MCF 10A (cell line): ENCODE measurements at places on chromosomes 5 and 9. TPM values are rescaled to one million over a fixed set of nuclear protein-coding genes. Genes with fewer than 3 reads are reported as not detected.

GRCh38 chr5:102049517-102049916 lies 246.6 kb downstream of the SLCO4C1 start:
- H3K4me1 ChIP-seq, result no peaks in the 10 kb centered on the region
- H3K27me3 ChIP-seq, result no peaks in the 10 kb centered on the region
- H3K4me3 ChIP-seq, result no peak overlapping the region
- no peak overlapping the region for H3K27ac ChIP-seq
- H3K36me3 ChIP-seq, result no peaks in the 10 kb centered on the region
- peak; percentile 30 for DNase-seq

DNA sequence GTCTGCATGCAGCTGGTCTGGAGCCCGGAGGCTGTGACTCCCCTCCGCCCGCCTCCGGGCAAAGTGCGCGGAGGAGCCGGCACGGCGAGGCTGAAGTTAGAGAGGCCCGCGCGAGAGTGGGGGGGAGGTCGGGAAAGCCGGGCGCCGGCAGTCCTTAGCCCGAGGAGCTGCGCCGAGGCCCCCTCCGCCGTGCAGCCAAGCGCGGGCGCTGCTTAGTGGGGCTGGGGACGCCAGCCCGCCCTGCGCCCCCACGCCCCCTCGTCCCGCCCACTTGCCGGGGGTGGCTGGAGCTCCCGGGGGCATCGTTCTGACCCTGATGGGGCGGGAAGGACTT lies 403 bp downstream of the NINJ1 start:
- no peak for DNase-seq
- H3K27ac ChIP-seq, result peak overlapping the region; percentile 77
- peak overlapping the region; percentile 78 for H3K4me3 ChIP-seq
- H3K36me3 ChIP-seq, result peaks cover 25% of the 10 kb centered on the region
- no peaks in the 10 kb centered on the region for H3K27me3 ChIP-seq

- H3K27ac ChIP-seq, result peak overlapping the region; percentile 73
- no peaks in the 10 kb centered on the region for H3K27me3 ChIP-seq
- no peaks in the 10 kb centered on the region for H3K36me3 ChIP-seq
- peaks cover 25% of the 10 kb centered on the region for H3K4me1 ChIP-seq
- peak; percentile 70 for DNase-seq
These were observed 439.9 kb downstream of the GADD45G start for GRCh38 chr9:90044710-90045151.

- peaks cover 62% of the 10 kb centered on the region for H3K27me3 ChIP-seq
- H3K4me3 ChIP-seq, result no peak overlapping the region
- no peak overlapping the region for H3K27ac ChIP-seq
- H3K4me1 ChIP-seq, result no peaks in the 10 kb centered on the region
- no peak for DNase-seq
These were observed 595.2 kb upstream of the ARRDC3 start for GRCh38 chr5:91978221-91978882.

DNA sequence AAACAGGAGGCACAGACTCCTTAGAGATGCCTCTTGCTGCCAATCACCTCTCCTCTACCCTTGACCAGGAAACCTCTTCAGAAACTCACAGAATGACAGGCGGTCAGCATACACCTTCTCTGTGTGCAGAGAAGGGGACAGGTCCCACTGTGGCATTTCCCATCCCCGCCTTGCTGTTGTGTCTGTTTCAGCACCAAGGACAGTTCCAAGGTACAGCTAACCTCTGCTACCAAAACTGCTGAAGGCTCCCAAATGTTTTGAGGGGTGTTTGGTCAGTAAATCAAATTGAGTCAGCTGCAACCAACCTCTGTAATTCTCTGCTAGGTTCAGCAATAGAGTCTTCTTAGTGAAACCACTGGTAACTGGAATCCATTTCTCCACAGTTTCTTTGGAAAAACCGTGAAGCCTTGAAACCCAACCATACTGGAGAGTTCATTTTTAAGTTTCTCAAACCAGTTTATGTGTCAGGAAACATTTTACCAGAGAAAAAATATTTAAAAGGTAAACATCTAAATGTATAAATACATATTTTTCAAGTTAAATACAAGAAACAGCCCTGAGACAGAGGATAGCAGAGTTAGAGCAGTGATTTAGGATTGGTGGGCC lies 122.0 kb downstream of the DRD1 start:
- no peaks in the 10 kb centered on the region for H3K4me1 ChIP-seq
- peaks cover 5% of the 10 kb centered on the region for H3K27me3 ChIP-seq
- DNase-seq, result peak; percentile 77
- H3K4me3 ChIP-seq, result no peak overlapping the region
- no peaks in the 10 kb centered on the region for H3K36me3 ChIP-seq

- H3K4me1 ChIP-seq, result peaks cover 8% of the 10 kb centered on the region
- peak; percentile 94 for DNase-seq
- H3K27me3 ChIP-seq, result no peaks in the 10 kb centered on the region
- peak within 1 kb of the TSS; percentile 92 for H3K27ac ChIP-seq
- no peak within 1 kb of the TSS for H3K4me3 ChIP-seq
These were observed at the start of gene ADAMTS6 for GRCh38 chr5:65481635-65482295. TSS of gene ADAMTS6 (minus strand) at chr5:65481920. CDS start at chr5:65473673, 8,247 bp downstream.

- peaks cover 10% of the 10 kb centered on the region for H3K27me3 ChIP-seq
- H3K4me1 ChIP-seq, result peaks cover 5% of the 10 kb centered on the region
- no peak for DNase-seq
These were observed 76.4 kb downstream of the NTNG2 start for GRCh38 chr9:132238026-132238972.

- H3K27ac ChIP-seq, result no peak overlapping the region
- H3K4me3 ChIP-seq, result no peak overlapping the region
- H3K4me1 ChIP-seq, result peaks cover 17% of the 10 kb centered on the region
- H3K27me3 ChIP-seq, result no peaks in the 10 kb centered on the region
- DNase-seq, result no peak
These were observed 370.0 kb downstream of the PSAT1 start for GRCh38 chr9:78666818-78667414.

- no peak for DNase-seq
- H3K4me3 ChIP-seq, result no peak overlapping the region
- no peak overlapping the region for H3K27ac ChIP-seq
- H3K4me1 ChIP-seq, result no peaks in the 10 kb centered on the region
- no peaks in the 10 kb centered on the region for H3K27me3 ChIP-seq
- peaks cover 38% of the 10 kb centered on the region for H3K36me3 ChIP-seq
These were observed 28.5 kb downstream of the FUBP3 start for GRCh38 chr9:130607640-130608420.

GRCh38 chr9:125360601-125361000 lies 99.0 kb downstream of the GAPVD1 start:
- H3K4me3 ChIP-seq, result no peak overlapping the region
- no peaks in the 10 kb centered on the region for H3K27me3 ChIP-seq
- H3K27ac ChIP-seq, result no peak overlapping the region

GRCh38 chr5:7391814-7392692 lies 3.9 kb upstream of the ADCY2 start:
- peaks cover 3% of the 10 kb centered on the region for H3K27me3 ChIP-seq
- DNase-seq, result peak; percentile 5
- H3K27ac ChIP-seq, result no peak overlapping the region

GRCh38 chr5:115854139-115854538 lies 12.4 kb downstream of the AP3S1 start:
- peaks cover 35% of the 10 kb centered on the region for H3K4me1 ChIP-seq
- H3K4me3 ChIP-seq, result no peak overlapping the region
- DNase-seq, result no peak
- no peaks in the 10 kb centered on the region for H3K27me3 ChIP-seq
- no peaks in the 10 kb centered on the region for H3K36me3 ChIP-seq

GRCh38 chr5:151198861-151199260 lies 25.0 kb downstream of the CCDC69 start:
- H3K4me1 ChIP-seq, result peaks cover 38% of the 10 kb centered on the region
- H3K27ac ChIP-seq, result no peak overlapping the region
- peaks cover 15% of the 10 kb centered on the region for H3K36me3 ChIP-seq
- DNase-seq, result no peak
- no peak overlapping the region for H3K4me3 ChIP-seq
- H3K27me3 ChIP-seq, result no peaks in the 10 kb centered on the region

GRCh38 chr5:16505140-16505891 lies 39.7 kb upstream of the ZNF622 start:
- no peak for DNase-seq
- no peaks in the 10 kb centered on the region for H3K27me3 ChIP-seq
- H3K36me3 ChIP-seq, result no peaks in the 10 kb centered on the region
- peaks cover 23% of the 10 kb centered on the region for H3K4me1 ChIP-seq
- H3K27ac ChIP-seq, result no peak overlapping the region

GRCh38 chr9:2424619-2425033 lies 197.0 kb upstream of the VLDLR start:
- H3K27me3 ChIP-seq, result no peaks in the 10 kb centered on the region
- no peak overlapping the region for H3K27ac ChIP-seq
- no peak overlapping the region for H3K4me3 ChIP-seq
- H3K36me3 ChIP-seq, result no peaks in the 10 kb centered on the region

Gene PIK3R1
- 124 and 151 TPM in 2 replicates for total RNA-seq

Gene DNAH5
- total RNA-seq, result 0.05 and 0.07 TPM in 2 replicates

Gene FBP2
- total RNA-seq, result not detected in 2 replicates

Gene RANBP17
- total RNA-seq, result 19.0 and 25.8 TPM in 2 replicates

Gene MEIKIN
- not detected in 2 replicates for total RNA-seq

Gene OR1Q1
- not detected in 2 replicates for total RNA-seq

Gene PCDHB10
- 1.2 and 1.4 TPM in 2 replicates for total RNA-seq

Gene OBP2B
- total RNA-seq, result not detected in 2 replicates

Gene WDR38
- total RNA-seq, result not detected in 2 replicates

Gene CKMT2
- not detected in 2 replicates for total RNA-seq
